CD4-positive, alpha-beta T cell treated with Interleukin-17A for 4 hours (primary cell): ENCODE measurements at places on chromosomes 7 and 10.
A peak's percentile ranks its signal among the peaks of the same experiment; 100 is the strongest.

- DNase-seq: no peak
Measured at GRCh38 chr10:11891776-11892486, 68.8 kb downstream of the PROSER2 start.

DNA sequence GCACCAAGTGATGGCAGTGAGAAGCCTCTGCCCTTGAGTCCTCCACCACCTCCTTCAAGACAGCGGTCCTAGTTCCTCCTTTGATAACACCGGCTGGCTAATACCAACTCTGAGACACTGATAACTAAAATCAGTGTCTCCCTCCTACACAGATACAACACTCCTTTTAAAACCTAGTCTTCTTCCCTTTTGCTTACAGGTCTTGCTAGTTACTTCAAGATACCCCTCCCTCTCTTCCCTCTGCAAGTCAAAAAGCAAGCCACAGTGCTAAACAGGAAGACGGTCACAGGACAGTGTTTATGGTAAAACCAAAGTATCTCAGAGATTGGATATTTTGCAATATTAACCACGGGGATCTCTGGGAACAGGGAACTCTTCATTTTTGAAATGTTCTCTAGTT lies 4.6 kb downstream of the AKR1B1 start:
- peak; percentile 9 for DNase-seq

GRCh38 chr7:49119706-49120105 lies 195.4 kb downstream of the CDC14C start:
- no peak for DNase-seq

DNA sequence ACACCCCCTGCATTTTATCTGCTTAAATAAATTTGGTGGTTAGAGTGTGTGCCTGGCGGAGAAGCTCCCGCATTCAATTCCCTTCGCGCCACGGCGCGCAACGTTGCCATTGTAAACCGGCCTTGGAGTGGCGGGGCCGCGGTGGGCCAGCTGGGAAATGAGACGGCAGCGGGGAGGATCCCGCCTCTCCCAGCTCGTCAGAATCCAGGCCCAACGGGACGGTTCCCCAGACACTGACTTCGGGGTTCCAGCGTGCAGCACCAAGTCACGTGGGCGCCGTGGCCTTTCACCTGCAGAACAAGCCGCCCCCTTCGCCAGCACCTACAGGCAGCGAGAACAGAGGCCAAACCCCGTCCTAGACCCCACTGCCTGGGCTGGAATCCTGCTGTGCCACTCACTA lies 103.4 kb downstream of the GRID1 start:
- no peak for DNase-seq

DNA sequence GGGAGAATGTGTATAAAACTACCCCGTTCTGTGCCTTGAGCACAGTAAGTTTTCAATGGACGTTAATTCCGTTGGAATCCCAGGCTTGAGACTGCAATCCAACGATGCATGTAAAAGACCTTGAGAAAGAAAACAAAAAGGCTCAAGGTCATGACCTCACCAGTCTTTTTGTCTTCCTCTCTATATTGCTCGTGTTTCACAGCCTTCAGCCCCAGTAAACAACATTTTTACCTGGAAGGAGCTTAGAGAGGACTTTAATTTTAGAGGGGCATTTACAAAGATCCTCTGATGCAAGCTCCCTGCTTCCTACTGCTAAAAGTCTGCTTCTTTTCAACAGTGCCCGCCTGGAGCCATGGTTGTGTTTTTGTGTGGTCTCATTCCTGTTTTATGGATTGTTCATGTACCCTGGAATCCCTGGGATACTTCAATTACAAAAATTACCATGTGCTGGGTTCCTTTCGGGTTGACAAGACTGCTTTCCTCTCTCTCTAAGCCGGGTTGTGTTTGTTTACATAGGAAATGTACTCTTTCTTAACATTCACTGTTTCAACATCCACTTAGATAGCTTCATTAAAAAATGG lies 320.1 kb upstream of the NFE2L3 start:
- no peak for DNase-seq

DNA sequence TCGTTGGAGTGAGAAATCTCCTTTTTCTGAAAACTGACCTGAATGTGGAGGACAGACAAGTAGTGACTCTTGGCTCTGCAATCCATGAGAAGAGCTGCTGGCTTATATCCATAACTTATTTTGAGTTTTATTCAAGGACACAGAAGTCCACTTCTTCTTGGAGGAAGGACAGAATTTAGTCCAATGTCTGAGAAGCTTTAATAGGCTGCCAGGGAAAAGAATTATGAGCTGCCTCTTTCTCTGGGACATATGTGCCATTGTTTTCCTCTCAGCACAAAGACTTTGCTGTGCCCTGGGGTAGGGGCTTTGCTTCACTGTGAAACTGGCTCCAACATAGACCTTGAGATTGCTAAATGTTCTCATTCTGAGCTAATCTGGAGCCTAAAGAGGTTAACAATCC lies 20.5 kb upstream of the AOC1 start:
- DNase-seq: no peak

GRCh38 chr7:110442381-110442837 lies 648.5 kb upstream of the LRRN3 start:
- DNase-seq: no peak

- no peak for DNase-seq
Measured at GRCh38 chr10:8568401-8568800, 513.9 kb downstream of the GATA3 start.

DNA sequence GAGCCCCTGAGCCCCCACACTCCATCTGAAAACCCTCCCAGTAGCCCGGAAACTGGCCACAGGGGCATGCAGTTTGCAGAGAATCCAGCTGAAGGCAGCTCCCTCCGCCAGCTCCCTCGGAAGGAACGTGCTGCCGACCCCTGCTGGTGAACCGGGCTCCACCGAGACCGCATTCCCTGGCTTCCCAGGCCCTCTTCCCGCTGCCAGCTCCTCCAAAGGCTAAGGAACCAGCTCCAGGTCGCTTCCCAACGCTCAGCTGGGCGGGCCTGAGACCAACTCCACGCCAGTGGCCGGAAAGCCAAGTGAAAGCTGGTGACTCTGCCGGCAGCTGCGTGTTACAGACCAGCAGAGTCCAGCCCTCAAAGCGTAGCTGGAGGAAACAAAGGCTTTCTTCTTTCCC lies 35.8 kb downstream of the GPER1 start:
- no peak for DNase-seq

GRCh38 chr7:108372618-108373017 lies 83.6 kb downstream of the NRCAM start:
- no peak for DNase-seq
